ENCODE measurements at places on chromosomes 7 and 10. TPM values are rescaled to one million over a fixed set of nuclear protein-coding genes. Genes with fewer than 3 reads are reported as not detected.

GRCh38 chr10:46223626-46224413, 63.0 kb upstream of the ANTXRL start:
- peaks cover 78% of the 10 kb centered on the region for H3K36me3 ChIP-seq
- H3K27ac ChIP-seq = no peak overlapping the region
- no peak for DNase-seq
- H3K4me1 ChIP-seq = peaks cover 36% of the 10 kb centered on the region
- H3K4me3 ChIP-seq = no peak overlapping the region

GRCh38 chr10:14782691-14783363, 8.1 kb upstream of the FAM107B start:
- no peak for DNase-seq
- H3K36me3 ChIP-seq = no peaks in the 10 kb centered on the region
- no peak overlapping the region for H3K4me3 ChIP-seq
- no peak overlapping the region for H3K27ac ChIP-seq

DNA sequence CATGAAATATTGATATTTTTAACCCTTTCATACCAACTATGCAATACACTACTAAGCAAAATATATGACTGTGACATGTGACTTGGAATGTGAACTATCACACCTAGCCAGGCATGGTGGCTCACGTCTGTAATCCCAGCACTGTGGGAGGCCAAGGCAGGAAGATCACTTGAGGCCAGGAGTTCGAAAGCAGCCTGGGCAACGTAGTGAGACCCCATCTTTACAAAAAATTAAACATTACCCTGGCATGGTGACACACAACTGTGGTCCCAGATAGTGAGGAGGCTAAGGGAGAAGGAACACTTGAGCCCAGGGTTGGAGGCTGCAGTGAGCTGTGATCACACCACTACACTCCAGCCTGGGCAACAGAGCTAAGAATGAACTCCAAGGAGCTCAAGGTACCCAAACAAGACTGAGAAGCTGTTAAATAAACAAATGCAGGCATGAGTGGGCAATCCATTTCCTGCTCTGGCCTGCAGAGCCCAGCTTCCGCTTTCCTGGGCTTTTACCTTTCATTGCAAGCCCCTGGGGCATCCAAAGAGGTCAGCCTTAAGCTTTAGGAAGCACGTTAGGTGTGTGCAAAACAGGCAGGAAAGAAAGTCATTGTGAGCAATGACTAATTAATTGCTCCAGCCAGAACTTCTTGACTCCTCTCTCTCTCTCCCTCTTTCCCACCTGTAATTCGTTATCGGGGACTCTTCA, 162.1 kb upstream of the FOXK1 start:
- H3K27ac ChIP-seq = no peak overlapping the region
- H3K36me3 ChIP-seq = no peaks in the 10 kb centered on the region
- no peaks in the 10 kb centered on the region for H3K27me3 ChIP-seq
- H3K4me3 ChIP-seq = no peak overlapping the region

DNA sequence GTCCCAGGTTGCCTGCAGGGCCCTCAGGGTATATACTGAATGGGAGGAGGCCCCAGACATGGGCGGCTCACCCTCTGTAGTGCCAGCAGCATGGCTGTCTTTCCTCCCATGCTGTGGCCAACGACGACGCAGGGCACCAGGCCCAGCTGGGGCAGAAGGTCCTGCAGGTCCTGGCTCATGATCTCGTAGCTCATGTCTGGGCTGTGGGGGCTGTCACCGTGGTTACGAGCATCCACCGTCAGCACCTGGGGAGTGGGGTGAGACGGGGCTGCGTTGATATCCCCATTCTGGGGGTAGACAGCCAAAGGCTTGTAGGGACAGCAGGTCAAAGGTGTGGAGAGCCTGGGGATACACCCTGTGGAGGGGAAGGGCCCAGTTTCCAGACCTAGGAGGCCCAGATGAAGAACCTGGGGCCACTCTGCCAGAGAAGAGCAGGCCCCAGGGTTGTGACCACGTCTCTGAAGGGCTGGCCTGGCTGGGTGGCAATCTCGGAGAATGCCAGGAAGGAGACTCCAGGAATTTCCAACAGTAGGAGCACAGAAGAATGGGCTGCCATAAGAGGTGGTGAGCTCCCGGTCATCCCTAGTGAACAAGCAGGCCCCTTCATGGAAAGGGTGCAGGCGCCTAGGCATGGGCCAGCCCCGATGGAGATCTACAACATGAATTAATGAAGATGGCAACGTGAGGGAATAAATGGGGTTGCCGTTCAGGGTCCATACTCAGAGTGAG, 947 bp downstream of the ABHD11 start:
- H3K4me3 ChIP-seq = peak overlapping the region; percentile 88
- H3K27ac ChIP-seq = no peak overlapping the region
- peaks cover 21% of the 10 kb centered on the region for H3K4me1 ChIP-seq
- DNase-seq = no peak
- peaks cover 16% of the 10 kb centered on the region for H3K27me3 ChIP-seq

DNA sequence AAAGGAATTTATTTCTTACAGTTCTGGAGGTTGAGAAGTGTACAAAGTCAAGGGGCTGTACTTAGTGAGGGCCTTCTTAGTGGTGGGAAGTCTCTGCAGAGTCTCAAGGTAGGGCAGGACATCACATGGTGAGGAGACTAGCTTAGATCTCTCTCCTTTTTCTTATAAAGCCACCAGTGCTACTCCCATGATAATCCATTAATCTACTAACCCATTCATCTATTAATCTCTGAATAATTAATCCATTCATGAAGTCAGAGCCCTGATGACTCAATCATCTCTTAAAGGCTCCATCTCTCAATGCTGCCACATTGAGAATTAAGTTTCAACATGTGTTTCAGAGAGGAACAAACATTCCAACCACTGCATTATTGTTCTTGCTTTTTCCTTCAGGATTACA, 64.4 kb upstream of the CSTF2T start:
- no peaks in the 10 kb centered on the region for H3K36me3 ChIP-seq
- no peak overlapping the region for H3K4me3 ChIP-seq
- H3K27ac ChIP-seq = no peak overlapping the region
- no peaks in the 10 kb centered on the region for H3K4me1 ChIP-seq
- no peaks in the 10 kb centered on the region for H3K27me3 ChIP-seq

DNA sequence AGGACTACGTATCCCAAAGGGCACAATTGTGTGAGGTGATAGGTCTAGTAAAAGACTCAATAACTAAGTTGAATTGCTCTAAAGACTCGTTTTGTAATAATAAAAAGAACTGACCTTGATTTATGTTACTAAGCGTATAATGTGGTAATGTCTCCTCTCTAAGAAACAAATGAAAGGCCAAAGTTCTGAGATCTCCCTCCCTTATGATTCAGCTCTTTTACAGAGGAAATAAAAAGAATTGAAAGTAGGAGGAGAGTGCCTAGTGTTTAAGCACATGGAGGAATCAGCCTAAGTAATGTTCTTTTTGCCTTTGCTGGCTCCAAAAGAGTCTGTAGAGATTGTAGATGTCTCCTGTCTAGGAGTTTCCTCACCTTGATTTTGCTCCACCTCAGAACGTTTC, 98.0 kb downstream of the ARL4A start:
- no peak overlapping the region for H3K27ac ChIP-seq
- no peaks in the 10 kb centered on the region for H3K27me3 ChIP-seq
- H3K4me1 ChIP-seq = no peaks in the 10 kb centered on the region
- DNase-seq = no peak
- no peak overlapping the region for H3K4me3 ChIP-seq
- no peaks in the 10 kb centered on the region for H3K36me3 ChIP-seq

DNA sequence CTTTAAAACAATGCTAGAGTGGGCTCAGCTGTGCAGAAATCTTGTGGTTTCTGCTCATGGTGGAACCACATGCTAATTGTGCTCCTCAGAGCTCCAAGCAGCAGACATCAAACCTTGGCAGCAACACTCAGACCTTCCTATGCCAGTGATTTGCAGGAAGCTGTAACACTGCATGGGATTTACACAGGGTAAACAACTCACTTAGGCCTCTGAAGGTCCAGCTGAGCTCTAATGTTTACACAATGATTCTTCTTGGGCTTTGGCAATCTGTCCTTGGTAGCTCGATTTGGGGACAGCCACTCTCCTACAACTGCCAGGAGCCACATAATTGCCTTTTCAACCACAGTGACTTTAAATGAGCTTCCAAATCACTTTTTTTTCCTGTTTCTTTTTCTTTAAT, 97.7 kb upstream of the PDLIM1 start:
- H3K27ac ChIP-seq = no peak overlapping the region
- DNase-seq = no peak
- H3K4me1 ChIP-seq = no peaks in the 10 kb centered on the region
- H3K36me3 ChIP-seq = no peaks in the 10 kb centered on the region

DNA sequence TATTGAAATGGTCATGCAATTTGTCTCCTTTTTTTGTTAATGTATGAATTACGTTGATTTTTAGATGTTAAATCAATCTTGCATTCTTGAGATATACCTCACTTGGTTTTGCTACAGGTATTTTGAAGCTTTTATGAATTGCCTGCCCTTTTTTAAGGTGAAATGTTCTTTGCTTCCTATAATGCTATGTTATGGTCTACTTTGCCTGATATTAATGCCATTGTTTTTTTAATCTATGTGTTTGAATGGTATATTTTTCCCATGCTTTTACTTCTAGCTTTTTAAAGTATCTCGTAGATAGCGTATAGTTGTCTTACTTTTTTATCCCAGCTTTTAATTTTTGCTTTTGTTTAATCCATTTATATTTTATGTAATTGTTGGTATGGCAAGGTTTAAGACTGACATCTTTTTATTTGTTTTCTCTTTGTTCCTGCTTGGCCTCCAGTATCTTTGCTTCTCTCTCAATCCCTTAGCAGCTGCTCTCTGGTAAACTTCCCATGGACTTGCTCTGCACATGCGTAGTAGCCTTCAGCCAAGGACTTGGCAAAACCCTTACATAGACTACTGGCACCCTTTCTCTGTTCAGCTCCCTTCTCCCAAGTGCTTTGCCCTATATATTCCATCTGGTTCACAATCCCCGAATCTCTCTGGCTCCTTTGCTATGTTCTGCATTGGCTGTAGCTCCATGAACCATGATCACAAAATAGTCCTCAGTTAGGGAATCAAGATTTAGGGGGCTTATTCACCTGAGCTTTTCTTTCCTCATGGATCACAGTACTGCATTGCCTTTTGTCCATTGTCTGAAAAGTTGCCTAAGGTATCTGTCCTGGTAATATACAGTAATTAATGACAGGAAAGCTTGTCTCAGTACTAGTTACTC, 8.4 kb downstream of the TRIM24 start:
- DNase-seq = no peak
- no peaks in the 10 kb centered on the region for H3K36me3 ChIP-seq
- H3K4me3 ChIP-seq = no peak overlapping the region
- no peaks in the 10 kb centered on the region for H3K4me1 ChIP-seq
- H3K27me3 ChIP-seq = no peaks in the 10 kb centered on the region

- H3K4me3 ChIP-seq = no peak overlapping the region
- no peaks in the 10 kb centered on the region for H3K36me3 ChIP-seq
- no peak for DNase-seq
Measured at GRCh38 chr10:6312636-6313035, 109.9 kb downstream of the PFKFB3 start.

GRCh38 chr7:90595342-90595800, 750 bp upstream of the CDK14 start:
- DNase-seq = no peak
- no peaks in the 10 kb centered on the region for H3K36me3 ChIP-seq
- H3K4me1 ChIP-seq = peaks cover 2% of the 10 kb centered on the region
- H3K27ac ChIP-seq = no peak overlapping the region

LOXL4 gene
- total RNA-seq = 0.99 TPM

LIPM gene
- total RNA-seq = not detected
